ENCODE measurements at places on chromosomes 4 and X. TPM values are rescaled to one million over a fixed set of nuclear protein-coding genes. Genes with fewer than 3 reads are reported as not detected.

MAP9 gene
- total RNA-seq = 0.40 TPM

CT45A3 gene
- total RNA-seq = not detected

SPATA4 gene
- total RNA-seq = under 0.01 TPM

PDGFRA gene
- total RNA-seq = 0.80 TPM

TAF7L gene
- 2.4 TPM for total RNA-seq

MAP3K15 gene
- total RNA-seq = 0.13 TPM

TRIM60 gene
- total RNA-seq = not detected

DSPP gene
- total RNA-seq = not detected

ARSH gene
- total RNA-seq = not detected

Measured in thoracic aorta endothelial cell (primary cell).